NCI-H82 (cell line): ENCODE measurements at places on chromosomes 16 and 17.

DNA sequence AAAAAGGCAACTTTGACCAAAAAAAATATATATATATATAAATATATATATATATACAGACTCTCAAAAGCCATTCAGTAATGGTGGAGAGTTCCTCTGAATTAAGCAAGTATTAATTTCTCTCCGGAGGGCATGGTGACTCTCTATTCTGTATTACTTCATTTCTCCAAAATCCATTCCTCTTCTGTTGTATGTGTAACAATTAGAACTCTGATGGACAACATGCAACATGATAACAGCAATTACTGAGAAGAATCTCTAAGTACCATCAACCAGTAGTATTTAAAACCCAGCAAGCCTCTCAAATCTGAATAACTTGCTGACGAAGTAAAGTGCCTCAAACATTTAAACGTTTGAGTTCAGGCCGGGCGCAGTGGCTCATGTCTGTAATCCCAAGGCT is 2.3 kb downstream of the GRB2 start:
- peak; percentile 41 for DNase-seq

DNA sequence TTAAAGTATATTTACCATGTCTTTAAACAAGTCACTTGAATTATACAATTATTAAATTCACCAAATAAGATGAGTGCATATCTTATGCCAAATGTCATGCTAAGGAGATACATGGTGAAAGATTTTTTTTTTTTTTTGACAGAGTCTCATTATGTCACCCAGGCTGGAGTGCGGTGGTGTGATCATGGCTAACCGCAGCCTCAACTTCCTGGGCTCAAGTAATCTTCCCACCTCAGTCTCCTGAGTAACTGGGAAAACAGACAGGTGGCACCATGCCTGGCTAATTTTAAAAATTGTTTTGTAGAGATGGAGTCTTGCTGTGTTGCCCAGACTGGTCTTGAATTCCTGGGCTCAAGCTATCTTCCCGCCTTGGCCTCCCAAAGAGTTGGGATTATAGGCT is 149.0 kb upstream of the GOT2 start:
- DNase-seq, result no peak

DNA sequence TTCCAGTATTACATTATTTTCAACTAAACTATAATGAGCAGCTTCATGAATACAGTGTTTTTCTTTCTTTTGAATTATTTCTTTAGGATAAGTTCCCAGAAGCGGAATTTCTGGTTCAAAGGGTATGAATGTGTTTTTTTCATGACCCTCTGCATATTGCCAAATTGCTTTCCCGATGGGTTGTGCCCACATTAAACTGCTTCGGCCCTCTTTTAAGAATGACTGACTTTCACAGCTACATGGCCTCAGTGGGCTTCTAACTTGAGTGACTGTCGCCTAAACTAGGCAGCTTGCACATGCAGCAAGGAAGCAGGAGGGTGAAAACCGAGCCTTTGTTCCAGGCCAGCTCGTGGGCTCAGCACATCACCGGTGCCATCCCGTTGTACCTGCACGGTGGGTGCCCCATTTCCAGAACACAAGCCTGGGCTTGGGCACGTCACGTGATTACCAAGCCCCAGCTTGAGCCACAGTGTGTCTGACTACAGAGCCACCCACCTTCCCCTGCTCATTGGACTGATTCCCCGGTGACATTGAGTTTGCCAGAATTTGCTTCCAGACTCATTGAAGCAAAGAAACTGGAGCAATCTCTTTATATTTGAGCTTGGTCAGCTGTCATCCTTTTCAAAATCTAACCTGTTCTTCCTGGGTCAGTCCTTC is 112.8 kb downstream of the CLEC16A start:
- no peak for DNase-seq

GRCh38 chr17:17491546-17491988 is 4.6 kb downstream of the RASD1 start:
- peak; percentile 93 for DNase-seq

DNA sequence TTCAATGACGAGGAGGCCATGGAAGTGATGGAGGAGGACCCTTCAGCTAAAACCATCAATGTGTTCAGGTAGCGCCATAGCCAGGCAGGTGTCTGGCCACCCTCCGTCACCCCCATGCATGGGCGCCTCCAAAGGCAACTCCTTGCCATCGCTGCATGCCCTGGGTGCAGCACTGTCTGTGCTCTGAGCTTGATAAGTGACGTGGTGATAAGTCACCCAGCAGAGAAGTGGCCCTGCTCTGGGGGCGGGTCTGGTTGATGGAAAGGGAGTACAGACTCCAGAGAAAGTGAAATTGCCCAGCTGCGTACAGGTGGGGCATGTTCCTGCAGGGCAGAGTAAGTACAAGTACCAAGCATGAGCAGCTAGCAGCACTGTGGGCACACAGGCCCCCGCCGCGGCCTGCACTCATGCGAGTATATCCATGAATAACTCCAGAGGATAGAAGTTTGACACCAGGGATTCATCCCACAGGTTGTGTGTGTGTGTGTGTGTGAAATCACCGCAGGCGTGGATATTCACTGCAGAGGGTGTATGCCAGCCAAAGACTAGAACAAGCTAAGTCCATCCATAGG is 13.1 kb downstream of the DNAI2 start:
- DNase-seq, result no peak

DNA sequence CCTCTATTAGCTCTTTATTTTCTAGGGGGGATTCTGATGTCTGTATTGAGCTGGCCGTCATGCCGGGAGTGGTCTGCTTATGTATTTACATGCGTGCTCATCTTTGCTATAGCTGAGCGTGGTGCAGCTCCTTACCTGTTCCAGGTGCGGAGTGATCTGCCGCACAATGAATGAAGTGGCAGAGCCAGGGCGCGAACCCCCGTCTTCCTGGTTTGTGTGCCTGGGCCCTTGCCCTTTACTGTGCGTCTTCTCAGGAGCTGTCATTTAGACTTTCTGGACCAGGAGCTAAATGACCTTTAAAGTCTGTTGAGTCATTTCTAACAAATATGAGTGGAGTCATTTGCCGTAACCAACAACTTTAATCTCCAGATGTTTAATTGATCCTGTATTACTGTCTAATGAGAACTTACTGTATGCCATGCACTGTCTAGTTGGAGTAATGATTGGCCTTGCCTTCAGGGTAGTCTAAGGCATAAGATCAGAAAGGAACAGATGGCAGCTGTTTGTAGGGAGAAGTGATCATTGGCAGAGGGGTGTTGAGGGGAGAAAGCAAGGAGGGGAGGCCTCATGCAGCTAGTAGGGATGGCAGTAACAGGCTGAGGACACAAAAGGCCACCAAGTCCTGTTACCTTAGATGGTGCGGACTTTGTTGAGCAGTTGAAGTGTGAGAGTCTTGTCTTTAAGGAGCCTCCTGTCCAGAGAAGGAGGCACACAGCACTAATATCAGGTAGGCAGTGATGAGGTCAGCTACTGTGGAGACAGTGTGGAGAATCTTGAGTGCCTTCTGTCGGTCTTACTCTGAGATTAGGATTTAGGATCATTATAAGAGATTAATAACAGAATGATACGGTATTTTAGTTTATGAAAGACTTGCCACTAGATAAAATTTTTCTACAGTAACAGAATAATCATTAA is 53.9 kb downstream of the USP10 start:
- peak; percentile 77 for DNase-seq

GRCh38 chr17:72683506-72684404 is 408.7 kb downstream of the SLC39A11 start:
- DNase-seq, result peak; percentile 34

GRCh38 chr16:264440-264951 is 11.2 kb downstream of the RGS11 start:
- DNase-seq, result no peak

DNA sequence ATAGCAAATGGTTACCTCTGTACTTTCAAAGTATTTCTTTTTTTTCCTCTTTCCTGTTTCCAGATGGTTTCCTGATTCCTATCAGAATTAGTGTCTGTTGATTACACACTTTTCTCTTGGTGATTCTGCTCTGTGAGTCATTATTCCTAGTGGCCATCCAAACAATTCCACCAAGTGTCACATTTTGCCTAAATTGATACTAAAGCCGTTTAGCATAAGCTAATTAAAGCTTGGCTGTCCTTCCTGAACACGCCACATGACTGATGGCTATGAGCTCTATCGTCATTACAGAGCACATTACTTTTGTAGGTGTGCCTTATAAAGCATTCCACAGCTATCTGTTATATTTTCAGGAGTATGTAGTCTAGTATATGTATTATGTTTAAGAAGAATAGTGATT is 671.2 kb downstream of the CDH8 start:
- DNase-seq, result peak; percentile 87

- DNase-seq, result no peak
Measured at GRCh38 chr17:5931616-5932015, 138.6 kb upstream of the WSCD1 start.

DNA sequence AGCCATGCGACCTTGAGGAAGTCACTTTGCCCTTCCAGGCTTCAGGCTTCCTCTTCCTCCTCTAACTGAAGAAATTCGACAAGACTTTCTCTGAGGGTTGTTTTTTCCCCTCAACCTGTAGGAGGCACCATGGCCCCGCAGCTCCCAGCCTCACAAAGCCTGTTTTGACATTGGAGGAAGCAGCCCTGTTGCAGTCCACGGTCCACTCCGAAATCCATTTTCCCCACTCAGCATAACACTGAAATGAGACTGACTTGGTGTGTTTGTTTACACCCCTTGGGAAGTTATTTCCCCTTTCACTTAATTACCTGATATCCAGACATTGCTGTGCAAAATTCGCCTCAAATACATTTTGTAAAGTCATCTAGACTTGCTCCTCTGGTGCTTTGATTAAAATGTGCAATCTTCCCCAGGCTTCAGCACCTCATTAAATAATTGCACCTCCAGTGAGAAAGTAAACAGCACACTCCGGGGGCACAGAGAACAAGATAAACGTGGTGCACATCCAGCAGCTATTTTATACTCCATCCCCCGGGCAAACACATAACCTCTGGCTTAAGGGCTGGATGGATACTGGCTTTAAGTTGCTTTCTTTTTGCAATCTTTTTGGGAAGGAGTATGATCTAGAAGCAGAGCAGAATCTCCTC is 41.4 kb upstream of the PIRT start:
- peak; percentile 79 for DNase-seq

- DNase-seq, result no peak
Measured at GRCh38 chr17:81130385-81131361, 34.6 kb upstream of the PVALEF start.

DNA sequence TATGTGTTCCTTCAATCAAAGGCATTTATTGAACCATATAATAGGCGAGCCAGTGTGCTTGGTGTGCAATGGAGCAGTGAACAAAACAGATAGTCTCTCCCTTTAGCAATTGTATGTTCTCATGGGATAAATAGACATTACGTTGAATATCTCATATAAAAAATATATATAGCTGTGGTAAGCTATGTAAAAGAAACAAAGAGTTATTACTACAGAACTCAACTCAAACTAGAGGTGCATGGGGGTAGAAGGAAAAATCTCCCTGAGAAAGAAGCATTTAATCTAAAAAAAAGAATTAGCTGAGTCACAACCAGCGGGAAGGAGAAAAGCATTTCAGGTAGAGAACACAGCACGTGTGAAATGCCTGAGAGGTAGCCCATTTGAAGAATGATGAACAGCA is 919.3 kb downstream of the CDH11 start:
- DNase-seq, result no peak

GRCh38 chr17:27533874-27534815 is 77.9 kb downstream of the KSR1 start:
- peak; percentile 68 for DNase-seq

DNA sequence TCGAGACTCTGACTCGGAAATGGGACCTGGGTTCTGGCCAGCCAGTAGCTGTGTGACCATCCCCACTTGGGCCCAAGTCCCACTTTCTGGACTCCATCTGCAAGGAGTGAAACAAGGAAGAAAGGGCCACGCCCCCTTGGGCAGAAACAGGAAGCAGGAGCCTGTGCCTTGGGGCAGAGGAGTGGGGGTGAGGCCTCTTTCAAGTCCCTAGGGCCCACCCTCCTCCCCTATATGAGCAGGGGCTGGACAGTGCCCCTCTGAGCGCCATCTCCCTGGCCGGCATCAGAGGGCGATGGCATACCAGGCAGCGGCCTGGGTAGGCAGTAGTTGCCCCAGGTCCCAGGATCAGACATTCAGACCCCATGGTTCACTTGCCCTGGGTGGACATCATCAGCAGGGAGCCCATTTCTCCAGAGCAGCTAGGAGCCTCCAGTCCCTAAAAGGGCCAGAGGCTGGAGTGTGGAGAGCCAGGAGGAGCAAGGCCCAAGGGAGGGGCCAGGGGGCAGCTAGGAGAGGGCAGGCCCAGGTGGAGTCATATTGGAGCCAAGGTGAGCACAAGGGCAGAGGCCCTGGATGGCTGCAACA is 7.1 kb downstream of the BCAR1 start:
- DNase-seq, result no peak

- DNase-seq, result no peak
Measured at GRCh38 chr16:8854298-8854948, 14.4 kb downstream of the CARHSP1 start.

- peak; percentile 19 for DNase-seq
Measured at GRCh38 chr16:19014461-19014860, 30.7 kb downstream of the TMC7 start.

DNA sequence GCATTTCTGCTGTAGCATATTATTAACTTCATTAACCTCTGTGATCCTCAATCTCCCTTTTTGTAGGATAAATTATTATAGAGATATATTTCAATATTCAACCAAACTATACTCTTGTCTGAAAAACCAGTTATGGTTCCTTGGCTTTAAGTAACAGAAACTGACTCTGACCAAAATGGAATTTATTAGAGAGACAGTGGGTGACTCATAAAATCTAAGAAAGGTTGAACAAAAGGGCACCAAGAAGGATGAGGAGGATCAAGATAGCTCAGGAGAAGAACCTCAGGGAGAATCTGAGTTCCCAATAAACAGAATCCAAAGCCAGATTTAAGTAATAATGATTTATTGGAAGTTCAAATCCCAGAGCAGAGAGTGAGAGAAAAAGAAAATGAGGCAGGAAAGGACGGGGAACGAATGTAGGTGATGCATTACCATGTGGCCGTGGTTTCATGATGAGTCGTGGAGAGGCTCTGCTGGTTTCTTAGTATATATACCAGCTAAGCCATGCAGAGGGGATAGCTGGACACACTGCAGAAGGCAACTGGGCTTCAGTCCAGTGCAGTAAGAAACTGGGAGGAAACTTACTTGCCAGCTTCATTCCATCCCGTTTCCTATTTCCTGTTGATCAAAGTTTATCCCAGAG is 151.5 kb upstream of the GOT2 start:
- no peak for DNase-seq

DNA sequence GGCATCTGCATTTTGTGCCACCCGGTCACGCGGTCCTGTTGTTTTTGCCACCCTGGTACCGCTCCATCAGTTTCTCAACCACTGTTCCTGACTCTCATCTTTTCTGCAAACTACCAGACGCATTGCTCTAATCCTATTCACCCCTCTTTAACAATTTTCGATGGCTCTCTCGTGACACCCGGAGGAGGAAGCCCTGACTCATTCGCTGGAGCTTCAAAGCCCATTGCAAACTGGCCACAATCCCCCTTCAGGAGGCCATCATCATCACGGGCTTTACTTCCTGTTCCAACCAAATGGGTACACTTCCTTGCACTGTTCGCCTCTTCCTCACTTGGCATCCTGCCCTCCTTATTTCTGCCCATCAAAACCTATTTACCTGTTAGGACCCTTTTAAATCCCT is 155.3 kb downstream of the RGS9 start:
- no peak for DNase-seq

- no peak for DNase-seq
Measured at GRCh38 chr17:30821871-30822723, 2.4 kb downstream of the CRLF3 start.

- no peak for DNase-seq
Measured at GRCh38 chr17:62616993-62617893, 10.2 kb upstream of the MRC2 start.

GRCh38 chr17:68592682-68593641 is 8.2 kb downstream of the FAM20A start:
- peak; percentile 18 for DNase-seq

- no peak for DNase-seq
Measured at GRCh38 chr16:3830625-3831254, 49.8 kb downstream of the CREBBP start.

GRCh38 chr17:60077672-60078519 is 825 bp downstream of the HEATR6 start:
- DNase-seq, result peak; percentile 53
